GOT3 (cell line): ENCODE measurements at places on chromosomes 7 and 10.
A peak's percentile ranks its signal among the peaks of the same experiment; 100 is the strongest.

DNA sequence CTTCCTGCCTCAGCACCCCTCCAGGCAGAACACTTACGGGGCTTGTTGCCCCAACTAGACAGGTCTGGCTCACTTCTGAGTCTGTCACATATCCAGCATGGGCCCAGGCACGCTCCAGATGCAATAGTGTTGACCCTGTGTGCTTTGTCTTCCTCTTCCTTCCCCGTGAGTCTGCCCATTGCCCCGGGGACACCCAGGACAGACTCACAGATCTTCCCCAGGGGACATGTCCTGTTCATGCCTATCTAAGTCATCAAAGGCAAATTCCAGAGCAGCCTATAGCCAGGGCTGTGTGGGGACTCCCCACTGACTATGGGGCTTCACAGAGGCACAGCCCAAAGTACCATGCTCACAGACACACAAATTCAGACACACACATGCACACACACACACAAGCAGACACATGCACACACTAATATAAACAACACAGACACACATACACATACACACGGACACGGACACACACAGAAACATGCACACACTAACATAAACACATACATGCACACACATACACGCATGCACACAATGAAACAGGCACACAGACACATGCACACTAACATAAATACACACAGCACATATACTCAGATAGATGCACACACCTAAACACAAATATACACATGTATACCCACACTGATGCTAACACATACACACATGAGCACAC lies 175.8 kb downstream of the KCNMA1 start:
- DNase-seq: no peak

DNA sequence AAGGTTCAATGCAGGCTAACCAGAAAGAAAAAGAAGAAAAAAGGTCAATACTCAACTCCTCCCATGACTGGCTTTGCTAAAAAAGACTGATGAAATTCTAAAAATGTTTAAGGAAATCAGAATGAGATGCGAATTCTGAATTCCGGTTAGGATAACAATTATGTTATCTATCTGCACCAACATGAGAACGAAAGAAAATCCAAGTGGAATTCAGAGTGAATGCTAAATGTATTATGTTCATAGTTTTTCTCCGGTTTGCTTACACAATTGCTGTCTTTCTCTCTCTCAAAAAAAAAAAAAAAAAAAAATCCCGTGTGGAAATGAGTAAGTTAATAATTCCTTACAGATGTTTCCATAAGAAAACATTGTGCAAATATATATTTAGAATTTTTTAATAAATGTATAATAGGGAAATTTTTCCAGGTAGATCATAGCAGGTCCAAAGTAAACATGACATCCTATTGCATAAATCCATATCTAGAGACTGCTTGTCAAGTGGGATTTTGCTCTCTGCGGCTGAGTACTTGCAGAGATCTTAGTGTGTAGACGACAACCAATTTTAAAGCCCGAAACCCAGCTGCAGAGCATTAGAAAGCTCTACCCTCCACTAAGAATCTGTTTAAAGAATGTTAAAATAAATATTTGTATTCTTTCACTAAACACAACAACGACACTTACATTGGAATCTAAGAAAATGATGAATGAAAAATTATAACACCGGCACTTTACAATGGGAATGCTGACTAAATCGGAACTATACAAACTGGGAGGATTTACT lies 104.0 kb downstream of the JAZF1 start:
- DNase-seq: no peak

DNA sequence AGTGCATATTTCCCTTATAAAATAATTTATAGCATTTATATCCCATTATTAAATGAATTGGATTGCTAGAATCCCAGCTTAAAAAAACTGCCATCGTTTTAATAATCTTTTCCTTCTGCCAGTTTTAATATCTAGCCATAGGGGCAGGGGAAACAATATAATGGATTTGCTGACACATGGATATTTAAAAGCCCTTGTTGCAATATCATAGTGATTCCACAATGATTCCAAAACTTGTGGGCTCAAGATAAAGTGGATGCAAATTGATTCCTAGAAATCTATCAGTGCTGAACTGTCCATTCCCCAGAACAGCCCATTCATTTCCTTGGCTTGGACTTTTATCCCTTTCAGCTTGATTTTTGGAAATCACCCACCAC lies 2.6 kb downstream of the CPA2 start:
- no peak for DNase-seq

DNA sequence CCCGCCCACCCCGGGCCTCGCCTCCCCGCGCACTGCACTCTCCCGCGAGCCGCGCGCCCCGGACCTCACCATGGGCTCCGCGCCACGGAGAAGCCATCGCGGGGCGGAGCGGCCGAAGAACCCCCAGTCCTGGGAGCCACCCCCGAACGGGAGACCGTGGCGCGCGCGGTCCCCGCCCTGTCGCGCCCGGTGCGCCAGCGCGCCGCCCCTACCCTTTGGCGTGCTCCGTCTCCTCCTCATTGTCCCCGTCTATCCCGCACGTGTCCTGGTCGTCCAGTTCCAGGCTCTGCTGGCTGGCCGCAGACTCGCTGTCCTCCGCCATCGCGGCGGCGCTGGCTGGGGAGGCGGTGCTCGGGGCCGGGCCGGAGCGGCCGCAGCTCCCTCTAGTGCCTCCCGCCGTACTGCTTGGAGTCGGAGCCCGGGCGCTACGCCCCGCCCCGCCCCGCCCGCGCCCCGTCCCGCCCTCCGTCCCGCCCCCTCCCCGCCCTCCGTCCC lies at the start of gene NMT2:
Gene NMT2 (minus strand): TSS at position 403 of the 495 bp plus-strand sequence. CDS start 81 bp downstream, at position 322.
- peak; percentile 76 for DNase-seq

DNA sequence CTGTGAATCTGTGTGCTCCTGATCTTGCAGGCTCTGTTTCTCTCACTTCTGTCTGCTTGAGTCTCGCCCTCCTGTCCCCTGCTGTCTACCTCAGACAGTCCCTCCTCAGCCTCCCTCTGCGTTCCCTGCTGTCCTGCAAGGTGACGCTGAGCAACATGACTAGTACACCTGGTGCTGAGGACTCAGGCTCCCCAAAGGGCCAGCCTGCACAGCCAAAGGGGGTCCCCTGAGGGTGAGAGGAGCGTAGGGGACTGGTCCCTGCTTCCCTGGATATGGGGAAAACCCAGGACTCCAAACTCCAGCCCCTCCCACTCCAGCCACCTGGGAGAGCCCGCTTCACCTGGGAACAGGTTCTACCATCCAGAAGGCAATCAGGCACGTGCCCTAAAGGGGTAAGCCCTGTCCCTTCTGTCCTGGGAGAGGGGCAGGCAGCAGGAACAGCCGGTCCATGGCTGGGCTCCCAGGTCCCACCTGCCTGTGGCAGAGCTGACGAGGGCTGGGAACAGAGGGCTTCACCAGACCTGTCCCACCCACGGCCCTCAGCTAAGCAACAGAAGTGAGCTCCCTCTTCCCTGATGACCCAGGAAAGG lies 156.5 kb downstream of the UBE2H start:
- DNase-seq: no peak

- no peak for DNase-seq
These were observed 68.1 kb upstream of the NANOS1 start for GRCh38 chr10:118961436-118961835.

GRCh38 chr7:152760854-152761748 lies 1.5 kb downstream of the ACTR3B start:
- DNase-seq: no peak

DNA sequence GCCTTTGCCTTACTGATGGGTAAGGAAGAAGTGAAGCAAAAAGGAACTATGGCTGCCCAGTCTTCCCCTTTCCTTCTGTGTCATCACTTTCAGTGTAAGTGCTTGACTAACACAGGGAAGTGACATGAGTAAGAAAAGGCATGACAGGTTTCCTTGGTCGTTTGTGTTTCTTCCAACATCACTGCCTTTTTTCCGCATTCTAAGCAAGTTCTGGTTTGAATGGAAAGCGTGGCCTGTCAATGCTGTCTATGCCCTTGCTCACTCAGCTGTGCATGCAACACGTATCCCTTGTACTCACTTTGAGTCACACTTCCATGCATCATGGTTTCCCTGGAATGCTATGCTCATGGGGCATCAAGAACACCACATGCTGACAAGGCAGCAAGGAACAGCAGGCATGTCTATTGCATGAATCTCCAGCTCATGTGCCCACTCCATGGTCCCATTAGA lies 111.8 kb downstream of the OAT start:
- DNase-seq: no peak

GRCh38 chr10:9670911-9671310 lies 1346.8 kb upstream of the CELF2 start:
- no peak for DNase-seq

- no peak for DNase-seq
These were observed 73.9 kb downstream of the TMEM130 start for GRCh38 chr7:98795741-98796493.

DNA sequence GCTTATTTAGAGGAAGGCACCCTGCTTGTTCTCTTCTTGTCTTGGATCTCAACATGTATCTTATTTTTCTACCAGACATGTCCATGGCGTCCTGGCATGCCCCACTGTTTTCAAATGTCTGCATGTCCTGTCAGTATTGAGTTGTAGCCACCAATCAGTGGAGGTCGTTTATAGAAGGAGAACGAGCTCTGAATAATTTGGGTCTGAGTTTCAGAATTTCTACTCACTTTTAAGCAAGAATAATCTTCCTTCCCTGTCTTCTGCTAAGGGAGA lies 2.9 kb upstream of the HOXA13 start:
- no peak for DNase-seq

- no peak for DNase-seq
These were observed 6.3 kb downstream of the HECTD2 start for GRCh38 chr10:91416339-91416855.

GRCh38 chr10:127569210-127569609 lies 20.1 kb downstream of the NPS start:
- no peak for DNase-seq

DNA sequence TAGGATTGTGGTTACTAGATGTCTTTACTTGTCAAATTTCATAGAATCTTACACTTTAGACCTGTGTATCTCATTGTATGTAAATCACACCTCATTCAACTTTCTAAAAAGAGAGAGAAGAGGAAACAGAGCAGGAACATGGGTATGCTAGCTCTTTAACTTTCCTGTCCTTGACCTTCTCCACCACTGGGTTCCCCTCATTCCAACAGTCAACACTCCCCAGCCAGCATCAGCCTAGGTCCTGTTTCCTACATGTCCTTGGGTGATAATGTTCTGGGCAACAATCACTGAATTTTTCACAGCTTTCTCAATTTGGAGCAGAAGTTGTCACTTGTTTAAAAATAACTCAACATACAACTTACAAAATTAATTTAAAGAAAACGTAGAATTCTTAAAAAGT lies 9.2 kb upstream of the UNC5B start:
- DNase-seq: no peak

DNA sequence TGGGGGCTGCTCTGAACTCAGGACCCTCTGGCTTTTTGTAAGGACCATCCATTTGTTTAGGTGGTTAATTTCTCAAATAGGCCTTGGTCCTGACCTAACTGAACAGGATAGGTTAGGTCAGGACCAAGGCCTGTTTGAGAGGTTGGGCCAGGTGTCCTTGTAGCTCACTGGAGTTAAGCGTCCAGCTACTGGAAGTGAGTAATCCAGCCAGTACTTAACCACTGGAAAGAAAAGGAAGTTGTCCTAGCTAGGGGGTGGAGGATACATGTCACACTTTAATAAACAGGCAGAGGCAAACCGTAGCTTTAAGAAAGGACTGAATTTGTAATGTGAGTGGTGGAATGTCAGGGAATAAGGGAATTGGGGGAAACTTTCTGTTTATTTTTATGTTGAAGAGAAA lies 96.0 kb downstream of the GPR85 start:
- DNase-seq: no peak

DNA sequence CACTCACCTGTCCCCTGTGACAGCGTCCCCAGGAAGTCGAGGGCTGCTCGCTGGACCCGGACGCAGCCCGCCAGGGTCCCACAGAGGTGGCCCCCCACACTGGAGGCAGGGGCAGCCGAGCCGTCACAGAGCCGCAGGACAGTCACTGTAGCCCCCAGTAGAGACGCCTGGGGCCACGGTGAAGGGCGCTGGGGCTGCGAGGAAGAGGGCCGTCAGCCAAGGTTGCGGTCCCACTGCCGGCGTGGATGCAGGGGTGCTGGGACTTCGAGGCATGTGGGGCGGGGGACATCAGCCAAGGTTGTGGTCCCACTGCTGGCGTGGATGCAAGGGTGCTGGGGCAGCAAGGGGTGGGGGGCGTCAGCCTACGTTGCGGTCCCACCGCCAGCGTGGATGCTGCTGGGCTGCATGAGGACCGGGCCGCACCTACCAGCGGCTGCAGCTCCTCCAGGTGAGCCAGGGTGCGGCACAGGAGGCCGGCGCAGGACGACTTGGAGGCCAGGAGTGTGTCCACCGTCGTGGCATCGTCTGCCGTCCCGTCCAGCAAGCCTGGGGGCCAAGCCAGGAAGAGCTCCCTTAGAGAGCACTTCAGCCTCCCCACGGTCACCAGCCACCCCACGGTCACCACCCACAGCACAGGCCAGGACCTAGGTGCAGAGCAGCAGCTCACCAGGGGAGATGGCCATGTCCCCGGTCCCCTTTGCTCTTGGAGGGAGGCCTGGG lies 13.9 kb downstream of the BRAT1 start:
- DNase-seq: no peak

GRCh38 chr10:76285012-76285411 lies 853.6 kb downstream of the LRMDA start:
- DNase-seq: no peak

DNA sequence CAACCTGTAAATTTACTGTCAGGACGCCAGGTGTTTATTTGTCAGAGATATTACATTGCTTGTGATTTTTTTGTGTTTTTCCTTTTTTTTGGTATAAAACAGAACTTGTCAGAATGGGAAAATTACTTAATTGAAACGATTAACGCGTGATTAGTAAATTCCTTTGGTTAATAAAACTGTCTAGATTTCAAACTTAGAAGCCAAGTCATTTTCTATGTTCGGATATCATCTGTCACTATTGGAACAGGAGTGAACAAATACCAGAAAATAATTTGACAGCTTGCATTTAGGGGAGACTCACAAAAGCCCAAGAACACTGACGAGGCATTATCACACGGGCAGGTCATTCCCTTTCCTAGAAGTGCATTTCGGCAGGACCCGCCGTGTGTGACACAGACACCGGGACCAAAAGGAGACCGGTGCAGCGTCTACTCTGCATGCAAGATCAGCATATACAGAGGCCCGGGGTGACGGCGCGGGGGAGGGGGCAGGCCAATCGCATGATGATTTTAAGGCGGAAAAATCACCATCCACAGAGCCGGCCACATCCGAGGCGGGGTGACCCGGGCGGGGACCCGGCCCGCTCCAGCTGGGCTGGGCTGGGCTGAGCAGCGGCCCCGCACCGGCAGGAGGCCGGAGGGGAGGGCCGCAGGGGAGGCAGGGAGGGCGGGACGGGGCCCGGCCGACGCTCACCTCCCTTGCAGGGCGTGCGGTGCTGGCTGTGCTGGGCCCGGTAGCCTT lies 841 bp downstream of the GLUD1 start:
- DNase-seq: no peak
